Posterior cingulate gyrus (tissue), 11 donors: ENCODE measurements at places on chromosomes 11 and 22.

GRCh38 chr11:58845386-58845785 lies 882 bp upstream of the GLYATL2 start:
- DNase-seq: no peak

- no peak for DNase-seq
Observed at GRCh38 chr11:116541460-116541859, 231.3 kb downstream of the BUD13 start.

- no peak for DNase-seq
Observed at GRCh38 chr11:17771415-17771814, 36.8 kb downstream of the KCNC1 start.

DNA sequence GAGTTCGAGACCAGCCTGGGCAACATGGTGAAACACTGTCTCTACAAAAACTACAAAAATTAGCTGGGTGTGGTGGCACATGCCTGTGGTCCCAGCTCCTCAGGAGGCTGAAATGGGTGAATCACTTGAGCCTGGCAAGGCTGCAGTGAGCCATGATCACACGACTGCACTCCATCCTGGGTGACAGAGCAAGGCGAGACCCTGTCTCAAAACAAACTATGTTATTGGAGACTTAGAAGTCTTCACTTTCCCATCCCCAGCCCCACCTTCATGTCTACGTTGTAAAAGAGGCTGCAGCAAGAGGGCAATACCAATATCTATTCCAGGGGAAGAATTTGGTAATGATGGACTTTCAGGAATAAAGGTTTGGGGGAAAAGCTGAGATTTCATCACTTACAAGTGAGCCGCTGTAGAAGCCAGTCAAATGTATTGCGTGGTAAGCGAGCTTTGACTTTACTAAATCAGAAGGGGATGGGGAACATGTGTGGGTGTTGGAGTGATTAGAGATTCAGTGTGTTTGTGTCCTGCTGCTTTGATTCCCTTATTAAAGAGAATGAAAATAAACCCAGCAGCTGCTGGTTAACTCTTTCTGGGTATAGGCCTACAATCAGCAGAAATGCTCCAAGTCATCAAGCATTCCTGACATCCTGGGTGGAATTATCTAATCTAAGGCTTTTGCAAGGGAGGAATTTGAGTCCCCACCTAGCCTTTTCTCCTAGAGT lies 53.7 kb downstream of the UBASH3B start:
- no peak for DNase-seq

- no peak for DNase-seq
Observed at GRCh38 chr11:26137651-26138050, 194.3 kb upstream of the ANO3 start.

GRCh38 chr22:46142548-46143490 lies 7.5 kb upstream of the PPARA start:
- no peak for DNase-seq

DNA sequence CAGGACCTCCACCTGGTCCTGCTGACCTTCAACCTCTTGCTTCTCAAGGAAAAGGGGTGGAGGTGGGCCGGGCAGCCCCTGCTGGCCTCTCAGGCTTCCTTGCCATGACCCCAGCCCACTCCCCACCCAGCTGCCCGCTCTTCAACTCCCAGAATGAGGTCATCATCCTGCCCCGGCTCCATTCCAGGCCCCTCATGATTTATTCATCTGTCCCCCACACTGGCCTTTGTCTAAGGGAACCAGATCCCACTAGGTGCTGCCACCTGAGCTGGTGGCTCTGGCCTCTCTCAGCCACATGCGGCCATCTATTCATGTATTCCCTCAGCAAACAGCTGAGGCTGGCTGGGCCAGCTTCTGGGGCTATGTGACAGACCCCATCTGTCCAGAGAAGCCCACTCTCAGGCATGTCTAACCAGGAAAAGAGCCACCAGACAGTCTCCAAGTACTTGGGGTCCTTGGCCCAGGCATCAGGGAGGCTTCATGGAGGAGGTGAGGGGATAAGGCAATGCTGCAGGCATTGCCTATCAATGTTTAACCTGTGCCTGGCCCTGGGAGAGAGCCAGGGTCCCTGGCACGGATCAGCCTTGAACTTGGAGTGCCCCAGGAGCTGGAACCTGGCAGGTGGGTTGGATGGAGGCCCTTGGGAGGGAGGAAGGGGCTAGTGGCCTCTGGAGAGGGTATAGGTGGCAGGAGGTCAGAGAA lies 2.2 kb upstream of the CABP2 start:
- DNase-seq: no peak

DNA sequence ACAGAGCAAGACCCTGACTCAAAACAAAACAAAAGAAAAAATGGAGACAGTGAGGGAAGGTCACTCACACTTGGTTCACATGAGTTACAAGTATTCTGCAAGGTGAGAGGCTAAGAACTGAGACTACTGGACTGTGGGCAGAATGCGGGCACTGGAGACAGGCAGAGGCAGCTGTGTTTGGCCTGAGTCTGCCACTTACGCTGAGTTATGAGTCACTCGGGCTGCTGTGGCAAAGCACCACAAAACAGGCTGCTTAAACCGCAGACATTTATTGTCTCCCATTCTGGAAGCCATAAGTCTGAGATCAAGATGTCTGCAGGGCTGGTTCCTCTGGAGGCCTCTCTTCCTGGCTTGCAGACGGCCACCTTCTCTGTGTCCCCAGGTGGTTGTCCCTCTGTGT lies 122.8 kb downstream of the SHANK2 start:
- peak; percentile 79 for DNase-seq

GRCh38 chr11:67111261-67111660 lies 7.8 kb upstream of the KDM2A start:
- no peak for DNase-seq

GRCh38 chr22:39382410-39382809 lies 17.2 kb upstream of the TAB1 start:
- no peak for DNase-seq

GRCh38 chr22:21713428-21714058 lies 22.1 kb downstream of the YPEL1 start:
- DNase-seq: no peak

- DNase-seq: no peak
Observed at GRCh38 chr11:9136741-9137140, 45.3 kb upstream of the SCUBE2 start.

DNA sequence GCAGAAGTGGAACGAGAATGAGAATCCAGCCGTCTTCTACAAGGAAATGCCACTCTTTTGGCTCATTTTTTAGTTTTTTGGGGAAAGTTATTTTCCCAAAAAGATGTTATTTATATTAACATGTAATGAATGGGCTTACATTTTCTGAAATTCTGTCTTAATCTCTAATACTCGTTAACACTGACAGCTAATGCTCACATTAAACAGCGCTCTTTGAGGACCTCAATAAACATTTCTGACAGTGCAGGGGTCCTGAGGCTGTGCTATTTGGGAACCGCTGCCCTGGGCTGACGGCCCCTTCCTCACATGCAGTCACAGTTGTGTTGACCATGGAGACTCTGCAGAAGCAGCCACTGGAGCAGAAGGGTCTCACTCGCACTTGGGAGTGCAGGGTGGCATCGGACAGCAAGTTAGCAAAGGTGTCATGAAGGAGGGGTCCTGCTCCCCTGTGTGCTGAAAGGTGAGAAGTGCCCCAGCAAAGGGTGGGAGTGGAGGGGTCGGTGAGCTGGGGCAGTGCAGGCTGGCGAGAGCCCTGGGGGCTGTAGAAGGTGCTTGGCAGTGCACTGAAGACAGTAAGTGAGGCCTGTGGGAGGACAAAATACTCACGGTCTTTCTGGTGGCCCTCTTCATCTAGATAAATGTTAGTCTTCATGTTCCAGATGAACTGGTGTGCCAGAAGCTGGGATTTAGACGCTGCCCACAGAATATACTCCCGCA lies 53.1 kb upstream of the SERPIND1 start:
- no peak for DNase-seq

- no peak for DNase-seq
Observed at GRCh38 chr11:27837895-27838563, 137.8 kb upstream of the BDNF start.

DNA sequence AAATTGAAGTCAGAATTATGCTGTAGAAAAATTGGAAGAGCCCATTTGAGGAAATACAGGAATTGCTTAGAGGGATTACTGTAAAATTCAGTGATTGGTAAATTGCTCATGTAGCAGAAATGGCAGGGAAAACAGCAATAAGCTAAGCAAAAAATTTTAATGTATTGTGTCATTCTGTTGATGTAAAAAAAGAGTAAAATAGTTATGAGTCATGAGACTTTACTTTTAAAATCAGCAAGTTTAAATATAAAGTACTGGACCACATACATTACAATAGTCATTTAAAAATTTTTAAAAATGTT lies 10.4 kb downstream of the PDHX start:
- DNase-seq: no peak

DNA sequence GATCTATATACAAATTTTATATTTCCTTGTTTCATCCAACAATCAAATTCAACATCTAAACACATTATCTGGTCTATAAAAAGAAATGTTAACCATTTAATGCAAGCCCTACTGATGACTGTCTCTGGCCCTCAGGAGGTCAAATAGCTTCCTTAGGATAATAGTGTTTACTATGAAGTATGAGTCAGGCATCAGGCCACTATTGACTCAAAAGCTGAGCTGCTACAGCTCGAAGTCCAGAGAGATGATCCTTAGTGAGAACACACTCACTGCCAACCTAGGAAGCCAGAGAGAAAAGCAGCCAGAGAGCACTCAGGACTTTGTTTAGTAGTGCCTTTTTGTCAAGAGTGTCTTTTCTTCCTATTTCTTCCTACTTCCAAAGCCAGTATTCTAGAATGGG lies 171.8 kb downstream of the SOX6 start:
- no peak for DNase-seq

- DNase-seq: no peak
Observed at GRCh38 chr11:61732705-61733104, 19.7 kb upstream of the MYRF start.

GRCh38 chr11:119691701-119692539 lies 37.1 kb downstream of the NECTIN1 start:
- DNase-seq: no peak

DNA sequence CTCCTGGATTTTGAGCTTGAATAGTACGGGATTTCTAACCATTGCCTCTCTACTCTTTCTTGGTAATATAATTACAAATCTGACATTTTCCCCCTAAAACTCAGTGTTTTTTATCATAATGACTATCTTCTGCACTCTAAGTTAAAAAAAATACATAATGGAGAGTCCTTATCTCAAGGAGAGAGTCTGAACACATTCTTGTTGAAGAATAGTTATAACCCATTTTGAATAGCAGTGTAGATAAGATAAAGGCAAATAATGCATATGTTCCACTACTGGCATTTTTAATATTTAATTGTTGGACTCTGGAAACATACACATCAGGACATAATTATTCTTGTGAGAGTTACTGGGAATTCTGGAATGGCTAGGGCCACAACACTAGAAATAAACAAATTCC lies 456.5 kb upstream of the ANO5 start:
- DNase-seq: no peak
